IPS DF 19.7 (cell line): ENCODE measurements at places on chromosomes 1 and 21.

DNA sequence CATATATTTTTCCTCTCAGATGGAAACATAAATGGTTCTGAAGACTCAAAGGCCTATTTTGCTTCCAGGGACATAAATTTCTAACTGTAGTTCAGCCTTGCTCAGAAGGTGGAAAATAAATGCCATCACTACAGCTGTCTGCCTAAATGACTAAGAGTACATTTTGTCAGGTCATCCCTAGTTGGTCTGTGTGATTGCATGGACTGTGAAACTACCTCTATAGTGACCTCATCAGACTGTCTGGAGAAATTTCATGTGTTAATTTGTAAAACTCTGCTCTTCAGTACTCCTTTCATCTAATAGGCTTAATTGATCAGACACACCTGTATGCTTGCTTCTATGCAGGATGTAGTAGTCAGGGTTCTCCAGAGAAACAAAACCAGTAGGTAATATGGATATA is 886.9 kb downstream of the AMY1C start:
- no peak for DNase-seq

GRCh38 chr1:1137256-1138045 is 21.6 kb upstream of the C1orf159 start:
- no peak for DNase-seq

DNA sequence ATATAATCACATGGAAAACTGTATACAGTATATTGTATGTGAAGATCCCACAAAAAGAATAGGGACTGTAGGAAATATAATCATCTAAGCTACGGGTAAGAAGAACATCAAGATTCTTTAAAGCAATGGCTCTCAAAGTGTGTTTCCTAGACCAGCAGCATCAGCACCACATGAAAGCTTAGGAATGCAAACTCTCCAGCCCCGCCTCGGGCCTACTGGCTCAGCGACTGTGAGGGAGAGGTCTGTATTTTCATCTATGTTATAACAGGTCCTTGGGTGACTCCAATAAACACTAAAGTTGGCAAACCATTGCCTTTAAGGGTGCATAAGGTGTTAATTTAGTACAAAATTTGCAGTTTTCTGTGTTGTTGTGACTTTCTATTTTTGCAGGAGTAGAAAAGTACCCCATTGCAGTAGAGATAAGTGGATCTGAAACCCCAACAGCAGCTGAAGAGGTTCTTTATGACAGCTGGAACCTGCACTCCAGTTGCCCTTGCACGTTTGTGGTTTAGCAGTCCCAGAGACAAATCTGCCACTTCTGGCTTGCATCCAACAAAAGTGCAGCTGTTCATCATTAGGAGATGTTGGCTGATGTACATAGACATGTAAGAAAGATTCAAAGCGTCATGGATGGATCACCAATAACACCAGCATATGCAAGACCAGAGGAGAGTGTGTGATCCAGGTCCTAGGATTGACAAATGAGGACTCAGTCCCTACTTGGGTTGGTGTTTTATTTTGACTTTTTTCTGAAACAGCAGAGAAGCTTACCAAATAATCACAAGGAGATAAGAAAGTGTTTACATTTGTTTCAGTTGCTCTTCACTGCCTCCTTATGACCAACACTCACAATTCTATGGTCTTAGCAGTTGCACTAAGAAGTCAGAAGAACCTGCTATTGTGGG is 15.9 kb upstream of the IFNAR1 start:
- no peak for DNase-seq

DNA sequence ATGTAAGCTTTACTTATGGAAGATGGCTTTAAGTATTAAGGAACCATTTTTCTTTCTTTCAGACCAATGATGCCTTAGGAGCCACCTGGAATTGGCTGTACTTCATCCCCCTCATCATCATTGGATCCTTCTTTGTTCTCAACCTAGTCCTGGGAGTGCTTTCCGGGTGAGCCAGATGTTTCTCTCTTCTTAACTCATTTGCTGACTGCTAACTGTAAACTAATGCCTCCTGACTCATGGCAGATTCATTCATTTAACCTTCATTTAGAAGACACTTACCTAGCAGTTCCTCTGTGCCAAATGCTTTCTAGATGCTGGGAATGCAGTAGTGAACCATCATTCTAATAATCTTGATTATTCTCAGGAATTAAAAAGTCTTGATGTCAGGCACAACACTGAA is 168.0 kb downstream of the CACNA1E start:
- DNase-seq = no peak

GRCh38 chr1:109365642-109366204 is 32.0 kb downstream of the SORT1 start:
- no peak for DNase-seq

DNA sequence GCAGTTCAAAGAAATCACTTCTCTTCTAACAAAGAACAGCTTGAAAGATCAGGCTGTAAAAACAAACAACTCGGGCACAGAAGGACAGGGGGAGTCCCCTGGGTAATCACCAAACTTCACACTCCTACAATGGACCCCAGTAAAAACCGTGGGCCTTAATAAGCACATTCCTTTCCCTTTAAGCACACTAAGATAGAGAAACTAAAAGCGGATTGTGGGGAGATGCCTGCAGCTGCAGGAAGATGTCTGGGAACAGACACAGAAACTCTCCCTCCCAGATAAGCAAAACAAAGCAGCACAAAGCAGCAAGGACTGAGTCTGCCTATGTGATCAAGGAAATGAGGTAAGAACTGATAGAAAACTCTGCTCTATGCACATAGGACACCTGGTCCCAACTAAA is 37.6 kb upstream of the CTBS start:
- DNase-seq = no peak

- DNase-seq = no peak
These were observed 73.3 kb downstream of the MRPL37 start for GRCh38 chr1:54273092-54273794.
